Activated T-helper 1 cell treated with anti-CD3 and anti-CD28 coated beads, Interleukin-2, amount 50 U/mL, for 16 hours (primary cell): ENCODE measurements at places on chromosomes 11 and 22.

DNA sequence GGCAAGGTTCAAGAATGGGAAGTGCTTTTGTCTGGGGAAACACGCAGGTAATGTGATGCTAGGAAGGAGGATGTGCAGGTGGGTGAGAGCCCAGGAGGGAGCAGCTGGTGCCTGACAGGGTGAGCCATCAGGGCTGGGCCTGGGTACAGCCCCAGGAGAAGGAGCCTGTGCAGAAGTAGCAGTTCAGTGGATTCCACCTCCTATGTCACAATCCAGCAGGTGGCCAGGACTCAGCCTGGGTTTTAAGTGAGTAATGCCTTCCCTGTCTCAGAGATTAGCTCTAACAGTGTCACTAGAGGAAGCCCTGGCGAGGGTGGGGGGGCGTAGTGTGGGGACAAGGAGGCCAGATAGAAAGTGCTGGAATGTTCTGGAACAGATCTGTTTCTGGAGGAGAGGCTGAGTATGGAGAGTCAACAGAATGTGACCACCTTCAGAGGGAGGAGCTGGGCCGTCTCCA is 8.1 kb downstream of the RIC8A start:
- DNase-seq: no peak

DNA sequence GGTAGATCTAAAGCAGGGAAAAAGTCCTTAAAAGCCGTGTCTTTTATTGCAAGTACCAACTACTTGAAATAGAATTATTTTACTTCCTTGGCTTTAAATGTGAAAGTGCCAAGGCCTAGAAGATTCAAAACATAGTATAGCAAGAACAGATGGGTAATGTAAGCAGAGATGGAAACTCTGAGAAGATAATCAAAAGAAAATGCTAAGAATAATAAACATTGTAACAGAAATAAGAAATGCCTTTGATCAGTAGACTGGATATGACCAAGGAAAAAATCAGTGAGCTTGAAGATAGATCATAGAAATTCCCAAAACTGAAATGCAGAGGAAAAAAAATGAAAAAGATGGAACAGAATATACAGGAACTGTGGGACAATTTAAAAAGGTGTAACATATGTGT is 113.1 kb downstream of the BLID start:
- no peak for DNase-seq

DNA sequence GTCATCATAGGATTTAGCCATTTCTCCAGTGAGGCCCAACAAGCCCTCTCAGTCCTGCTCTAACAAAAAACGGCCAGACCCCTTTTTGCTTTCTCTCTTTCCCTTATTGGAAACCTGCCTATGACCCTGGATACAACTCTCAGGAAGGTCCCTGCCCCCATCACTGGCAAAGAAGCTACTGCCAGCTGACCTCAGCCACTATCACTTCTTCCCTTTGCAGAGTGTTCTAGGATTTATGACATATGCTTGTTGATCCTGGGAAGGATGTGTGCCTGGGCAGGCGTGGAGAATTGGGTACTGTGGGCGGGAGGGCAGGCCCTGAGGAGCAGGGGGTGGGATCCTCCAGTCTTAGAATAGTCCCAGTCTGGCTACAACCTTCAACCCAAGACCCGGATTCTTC is 7.5 kb downstream of the PGAP2 start:
- DNase-seq: no peak

DNA sequence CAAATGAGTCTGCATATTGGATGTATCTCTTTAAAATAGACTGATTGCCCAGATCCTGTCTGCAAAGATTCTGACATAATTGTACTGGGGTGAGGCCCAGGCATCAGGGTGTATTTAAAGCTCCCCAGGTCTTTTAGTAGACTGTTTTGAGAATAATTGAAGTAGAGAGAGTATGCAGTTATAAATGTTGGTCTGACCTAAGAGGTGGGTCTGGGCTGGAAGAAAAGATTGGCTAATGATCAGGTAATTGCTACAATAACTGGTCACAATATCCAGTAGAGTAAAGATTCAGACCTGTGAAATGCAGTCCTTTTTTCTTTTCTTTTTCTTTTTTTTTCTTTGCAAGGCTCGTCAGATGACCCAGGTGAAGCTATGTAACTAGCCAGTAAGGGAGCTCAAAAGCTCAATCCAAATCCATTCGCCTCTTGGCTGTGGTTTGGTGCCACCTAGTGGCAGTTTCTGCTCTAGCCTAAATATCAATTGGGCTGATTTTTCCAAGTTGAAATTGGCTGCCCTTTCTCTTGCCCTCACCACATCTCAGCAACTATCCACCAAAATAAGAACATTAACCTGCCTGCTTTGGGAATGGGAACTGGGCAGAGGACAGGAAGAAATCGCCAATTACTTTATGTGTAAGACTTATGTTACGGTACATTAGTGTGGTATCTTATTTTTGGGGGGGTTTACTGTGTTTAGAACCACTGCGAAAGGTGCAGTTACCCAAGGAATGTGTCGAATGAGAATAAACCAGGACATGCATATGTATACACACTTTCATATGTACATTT is 45.9 kb downstream of the ZNF143 start:
- peak; percentile 49 for DNase-seq

DNA sequence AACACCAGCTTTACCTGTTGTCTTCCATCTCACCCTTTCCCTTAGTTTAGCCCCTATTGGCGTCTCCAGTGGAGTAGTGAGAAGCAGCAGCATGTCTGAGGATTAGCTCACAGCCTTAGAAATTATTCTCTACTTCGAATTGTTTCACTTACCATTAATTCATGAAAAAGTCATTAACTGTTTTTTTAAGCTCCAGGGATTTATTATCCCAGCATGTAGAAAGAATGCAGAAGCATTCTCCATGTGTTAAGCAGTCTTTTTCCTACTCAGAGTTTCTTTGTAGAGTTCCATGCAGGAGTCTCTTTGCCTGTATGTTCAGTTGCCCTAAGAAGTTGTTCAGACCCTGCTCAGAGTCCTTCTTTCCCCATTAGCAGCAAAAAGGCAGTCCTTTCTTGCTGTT is 137.9 kb upstream of the RASSF10 start:
- DNase-seq: no peak

DNA sequence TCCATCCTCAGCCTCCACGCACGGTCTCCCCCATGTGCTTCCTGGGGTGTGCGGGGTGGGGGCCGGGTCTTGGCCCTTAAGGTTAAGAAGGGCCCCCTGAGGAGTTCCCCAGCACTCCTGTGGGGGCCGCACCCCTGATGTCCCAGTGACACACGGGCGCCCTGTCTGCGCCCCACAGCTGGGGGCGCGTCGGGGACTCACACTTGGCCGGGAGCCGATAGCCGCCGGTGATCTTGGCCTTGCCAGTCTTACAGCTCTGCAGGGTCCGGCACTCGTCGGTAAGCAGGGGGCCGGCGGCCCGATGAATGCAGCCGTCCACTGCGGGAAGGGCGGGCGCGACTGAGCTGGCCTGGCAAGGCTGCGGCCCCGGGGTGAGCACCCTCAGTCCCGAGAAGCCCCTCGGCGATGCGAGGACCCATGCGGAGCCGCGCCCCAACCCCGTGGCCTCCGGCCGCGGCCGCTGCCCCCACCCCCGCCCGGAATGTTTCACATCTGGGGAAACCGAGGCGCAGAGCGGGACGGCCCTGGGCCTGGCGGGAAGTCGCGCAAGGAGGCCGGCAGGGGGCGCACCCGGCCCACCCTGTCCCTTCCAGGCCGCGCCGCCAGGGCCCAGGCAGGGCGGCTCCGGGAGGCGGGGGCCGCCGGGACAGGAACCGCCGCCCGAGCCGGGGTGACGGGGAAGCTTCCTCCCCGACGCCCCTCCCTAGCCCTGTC is 13.9 kb downstream of the OTUB1 start:
- peak; percentile 65 for DNase-seq

DNA sequence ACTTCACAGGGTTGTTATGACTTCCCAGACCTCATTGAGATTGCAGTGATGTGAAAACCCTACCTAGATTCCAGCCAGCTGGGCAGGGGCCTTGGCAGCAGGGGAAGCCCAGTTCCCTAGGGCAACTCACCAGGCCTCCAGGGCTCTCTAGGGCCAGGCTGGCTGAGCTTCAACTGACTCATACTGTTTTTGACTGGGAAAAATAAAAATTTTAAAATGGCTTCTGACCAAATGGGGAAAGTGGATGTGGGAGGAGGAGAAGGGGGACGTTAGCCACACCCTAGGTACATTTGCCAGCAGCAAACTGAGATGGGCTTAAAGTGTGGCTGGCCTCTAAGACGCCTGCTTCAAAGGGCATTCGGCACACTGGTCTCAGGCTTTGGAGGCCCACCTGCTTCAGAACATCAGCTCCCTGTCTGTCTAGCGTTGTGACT is 39.0 kb downstream of the BMAL1 start:
- DNase-seq: no peak

GRCh38 chr11:118659953-118660680 is 19.3 kb downstream of the TREH start:
- DNase-seq: no peak
